ENCODE measurements at places on chromosomes 5 and 9. TPM values are rescaled to one million over a fixed set of nuclear protein-coding genes. Genes with fewer than 3 reads are reported as not detected.

The CLIC3 gene
- total RNA-seq = 4.9 TPM

DNA sequence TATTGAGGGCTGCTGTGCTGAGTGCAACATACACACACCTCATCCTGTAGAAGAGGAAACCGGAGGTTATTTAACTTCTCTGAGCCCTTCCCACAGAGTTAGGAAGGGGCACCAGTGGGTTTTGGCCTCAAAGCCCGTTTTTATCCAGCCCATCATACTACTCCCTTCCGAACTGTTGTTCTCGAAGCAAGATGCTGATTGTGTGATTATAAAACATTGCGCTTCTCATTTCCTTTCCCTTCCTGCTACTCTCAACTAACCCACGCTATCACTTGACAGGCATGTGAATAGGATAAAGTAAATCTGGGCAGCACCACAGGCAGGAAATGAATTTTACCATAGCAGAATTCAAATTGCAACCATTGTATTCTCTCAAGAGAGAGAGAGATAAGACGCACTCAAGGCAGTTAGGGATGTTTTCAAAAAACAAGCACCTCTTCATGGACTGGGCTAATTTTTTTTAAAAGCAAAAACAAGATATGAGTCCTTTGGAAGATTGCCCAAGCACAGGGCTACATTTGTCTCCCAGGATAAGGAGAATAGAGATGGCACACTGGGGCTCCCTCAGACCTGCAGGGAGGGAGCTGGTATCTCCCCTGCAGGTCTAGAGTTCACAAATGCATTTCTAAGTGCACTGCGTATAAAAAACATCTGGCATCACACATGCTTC lies 52.6 kb downstream of the GNA14 start:
- DNase-seq = no peak

DNA sequence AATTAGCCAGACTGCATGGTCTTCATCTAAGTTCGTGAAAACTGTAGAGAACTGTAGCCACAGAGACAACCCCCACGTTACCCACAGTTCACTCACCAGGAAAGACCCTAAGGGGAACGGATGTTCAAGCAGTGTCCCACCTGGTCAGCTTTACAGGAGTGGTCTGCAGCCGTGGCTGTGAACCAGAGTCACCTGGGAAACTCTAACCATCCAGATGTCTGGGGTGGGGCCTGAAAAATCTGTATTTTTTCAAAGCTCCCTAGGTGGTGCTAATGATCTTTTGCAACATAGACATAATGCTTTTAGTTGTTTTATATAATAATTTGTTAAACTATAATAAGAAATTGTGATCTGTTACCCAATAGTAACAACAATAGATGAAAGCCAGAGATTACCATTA lies 47.7 kb upstream of the ANGPTL2 start:
- no peak for DNase-seq

GRCh38 chr5:64532657-64533056 lies 26.8 kb downstream of the RGS7BP start:
- DNase-seq = no peak

DNA sequence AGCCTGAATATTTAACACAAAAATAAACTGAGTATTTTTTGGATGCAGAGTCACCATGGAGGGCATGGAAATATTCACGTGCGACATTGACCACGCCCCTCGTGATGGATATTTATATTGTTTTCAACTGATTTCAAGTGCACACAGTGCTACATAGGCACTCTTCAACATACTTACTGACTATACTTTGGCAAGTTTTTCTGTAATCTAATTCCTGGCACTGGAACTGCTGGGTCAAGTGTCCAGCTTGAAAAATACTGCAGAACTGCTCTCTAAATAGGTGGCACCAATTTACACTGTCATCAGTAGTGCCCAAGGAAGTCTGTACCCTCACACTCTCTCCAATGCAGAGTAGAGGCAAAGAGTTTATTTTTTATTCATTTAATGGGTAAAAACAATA lies 65.1 kb downstream of the FBN2 start:
- DNase-seq = no peak

The TMC1 gene
- total RNA-seq = 0.62 TPM

Data from tongue (tissue), 3 donors.